ENCODE measurements at places on chromosomes 6 and 20.

DNA sequence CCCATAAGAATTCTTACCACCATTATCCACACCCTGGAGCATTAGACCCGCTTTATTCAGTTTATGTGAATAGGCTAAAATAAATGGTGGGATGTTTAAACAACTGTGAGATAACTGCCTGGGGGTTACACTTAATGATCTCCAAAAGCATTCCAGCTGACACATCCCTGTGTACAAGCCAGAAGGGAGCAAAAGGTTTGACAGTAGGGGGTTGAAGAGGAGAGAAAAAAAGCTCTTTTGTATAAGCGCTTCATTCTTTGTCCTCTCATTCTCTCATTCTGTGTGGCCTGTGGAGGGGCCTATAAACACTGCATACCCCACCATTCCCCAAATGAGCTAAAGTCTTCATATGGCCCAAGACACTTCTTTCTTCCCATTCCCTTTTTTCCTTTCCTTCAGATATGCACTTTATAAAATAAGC lies 30.8 kb upstream of the COL21A1 start:
- no peak for DNase-seq

GRCh38 chr20:62675156-62675876 lies 33.0 kb downstream of the SLCO4A1 start:
- DNase-seq: no peak

DNA sequence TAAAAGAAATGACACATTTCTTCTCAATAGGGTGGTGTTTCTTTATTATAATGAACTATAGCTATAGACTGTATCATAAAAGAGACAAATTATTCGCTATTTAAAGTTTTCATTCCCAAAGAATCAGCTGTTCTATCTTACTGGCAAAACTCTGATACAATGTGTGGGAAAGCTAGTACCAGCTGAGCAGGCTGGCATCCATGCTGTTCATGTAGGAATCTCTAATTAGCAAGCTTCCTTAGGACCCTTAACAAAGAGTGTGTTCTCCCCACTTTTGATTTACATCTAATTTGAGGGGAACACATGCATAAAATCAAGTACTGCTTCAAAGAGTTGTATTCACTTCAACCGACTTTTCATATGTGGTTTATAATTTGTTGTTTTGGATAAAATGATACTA lies 13.2 kb downstream of the STX16 start:
- DNase-seq: no peak

- peak; percentile 29 for DNase-seq
Measured at GRCh38 chr6:3226481-3227362, 731 bp downstream of the TUBB2B start.

DNA sequence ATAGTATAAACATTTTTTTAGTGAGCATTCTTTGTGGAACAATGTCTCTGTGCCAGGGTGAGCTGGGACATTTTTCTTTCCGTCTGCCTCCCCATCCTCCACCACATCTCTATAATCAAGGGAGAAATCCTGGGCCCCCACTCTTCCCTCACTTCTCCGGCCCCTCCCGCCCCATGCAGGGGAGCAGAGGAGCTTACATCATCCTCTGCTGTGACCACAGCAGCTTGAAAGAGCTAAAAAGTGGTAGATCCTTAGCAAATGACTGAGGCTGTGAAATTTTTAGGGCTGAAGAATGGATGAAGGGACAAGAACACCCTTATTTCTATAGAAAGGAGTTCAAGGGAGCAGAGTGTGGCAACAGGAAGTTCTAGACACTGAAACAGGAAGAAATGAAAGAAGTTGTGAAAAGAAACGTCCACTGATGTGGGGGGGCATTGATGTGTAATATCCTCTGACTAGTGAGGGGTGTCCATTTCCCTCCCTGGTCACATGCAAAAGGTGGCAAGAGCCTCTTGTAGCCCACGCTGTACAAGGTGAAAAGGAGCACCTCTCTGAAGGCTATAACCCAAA lies 380.3 kb upstream of the JARID2 start:
- no peak for DNase-seq

- no peak for DNase-seq
Measured at GRCh38 chr6:36556281-36556680, 9.0 kb upstream of the STK38 start.

DNA sequence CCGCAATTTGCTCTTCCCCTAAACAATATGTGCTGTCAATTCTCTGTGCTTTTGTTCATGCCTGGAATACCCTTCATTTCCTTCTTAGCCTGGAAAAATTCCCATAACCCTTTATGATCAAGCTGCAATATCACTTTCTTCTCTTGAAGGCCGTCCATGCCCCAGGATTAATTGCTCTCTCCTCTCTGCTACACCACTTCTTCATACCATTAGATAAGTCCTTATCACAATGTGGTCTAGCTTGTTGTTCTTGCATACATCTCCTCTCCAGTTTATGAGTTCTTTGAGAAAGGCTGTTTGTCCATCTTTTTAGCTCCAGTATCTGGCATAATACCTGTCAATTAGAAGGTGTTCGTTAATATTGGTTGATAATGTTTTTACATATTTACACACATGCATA lies 111.2 kb upstream of the SAMD5 start:
- no peak for DNase-seq

DNA sequence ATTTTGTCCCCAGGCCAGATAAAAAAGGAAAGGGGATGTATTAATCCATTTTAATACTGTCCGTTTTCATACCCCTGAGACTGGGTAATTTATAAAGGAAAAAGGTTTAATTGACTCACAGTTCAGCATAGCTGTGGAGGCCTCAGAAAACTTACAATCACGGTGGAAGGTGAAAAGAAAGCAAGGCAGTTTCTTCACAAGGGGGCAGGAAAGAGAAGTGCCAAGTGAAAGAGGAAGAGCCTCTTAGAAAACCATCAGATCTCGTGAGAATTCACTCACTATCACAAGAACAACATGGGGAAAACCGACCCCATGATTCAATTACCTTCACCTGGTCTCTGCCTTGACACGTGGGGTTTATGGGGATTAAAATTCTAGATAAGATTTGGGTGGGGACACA lies 152.5 kb downstream of the IBTK start:
- DNase-seq: no peak

DNA sequence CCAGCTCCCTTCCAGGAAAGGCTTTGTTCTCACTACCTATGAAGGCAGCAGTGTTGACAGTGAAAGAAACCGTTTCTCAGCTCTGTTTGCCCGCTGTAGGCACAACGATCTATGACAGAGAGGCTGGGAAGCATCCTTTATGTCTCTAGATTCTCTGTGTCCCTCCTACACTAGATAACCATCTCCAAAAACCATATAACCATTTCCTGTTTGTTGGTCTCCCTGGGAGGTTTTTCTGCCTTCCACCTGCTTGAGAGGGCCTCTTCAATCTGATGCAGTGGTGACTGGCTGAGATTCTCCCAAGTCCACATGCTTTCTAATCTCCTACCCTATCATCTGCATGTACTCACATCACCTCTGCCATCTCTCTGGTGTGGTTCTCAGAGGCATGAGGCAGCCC lies 32.0 kb upstream of the TMEM217 start:
- DNase-seq: no peak

- no peak for DNase-seq
Measured at GRCh38 chr6:7147051-7147671, 39.4 kb downstream of the RREB1 start.

DNA sequence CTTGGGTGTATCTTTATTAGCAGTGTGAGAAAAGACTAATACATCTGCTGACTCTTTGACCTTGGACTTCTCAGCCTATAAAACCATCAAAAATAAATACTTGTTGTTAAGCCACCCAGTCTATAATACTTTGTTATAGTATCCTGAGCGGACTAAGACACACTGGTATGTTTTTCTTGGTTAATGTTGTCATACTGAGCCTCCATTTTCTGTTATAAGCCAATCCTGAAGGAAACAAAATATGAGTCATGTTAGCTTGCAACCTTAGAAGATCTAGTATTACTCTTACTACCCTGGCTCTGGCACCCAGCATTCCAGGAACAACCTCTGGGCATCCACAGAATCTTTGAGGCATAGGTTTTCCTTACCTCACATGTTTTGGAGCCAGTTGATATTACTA lies 307.2 kb downstream of the FRK start:
- DNase-seq: no peak

DNA sequence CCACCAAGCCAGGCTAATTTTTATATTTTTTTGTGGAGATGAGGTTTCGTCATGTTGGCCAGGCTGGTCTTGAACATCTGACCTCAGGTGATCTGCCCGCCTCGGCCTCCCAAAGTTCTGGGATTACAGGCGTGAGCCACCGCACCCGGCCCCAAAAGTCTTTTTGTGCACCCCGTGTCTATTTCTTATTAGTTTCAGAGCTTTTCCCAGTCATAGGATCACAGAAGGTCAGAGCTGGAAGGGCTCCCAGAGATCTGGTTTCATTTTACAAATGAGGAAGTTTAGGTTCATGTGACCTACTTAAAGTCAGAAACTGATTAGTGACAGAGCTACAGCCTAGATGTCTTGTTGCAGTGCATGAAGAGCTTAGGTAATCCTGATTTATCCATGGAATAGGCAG lies 1.6 kb upstream of the OGFRL1 start:
- DNase-seq: no peak

- no peak for DNase-seq
Measured at GRCh38 chr20:43833511-43834395, 80.9 kb upstream of the TOX2 start.

GRCh38 chr6:169852504-169853195 lies 101.2 kb downstream of the ERMARD start:
- no peak for DNase-seq

GRCh38 chr6:33276864-33277662 lies at the start of gene B3GALT4:
Gene B3GALT4 (plus strand): TSS chr6:33277123. CDS start chr6:33277420, 297 bp downstream.
- DNase-seq: peak; percentile 76

DNA sequence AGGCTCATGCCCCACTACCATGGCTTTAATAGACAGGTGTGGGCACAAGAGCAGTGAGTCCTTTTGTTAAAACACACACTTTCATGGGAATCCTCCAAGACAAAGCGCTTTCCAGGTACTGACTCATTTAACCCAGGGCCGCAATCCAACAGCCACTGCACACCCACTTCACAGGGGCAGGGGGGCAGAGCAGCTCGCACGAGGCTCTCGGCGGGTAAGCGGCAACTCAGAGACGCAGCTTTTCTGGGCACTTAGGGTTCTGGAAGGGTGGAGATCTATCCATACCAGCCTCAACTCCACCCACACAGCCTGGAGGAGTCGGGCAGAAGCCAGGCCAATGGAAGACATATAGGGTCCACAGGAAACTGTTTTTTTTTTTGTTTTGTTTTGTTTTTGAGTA lies 28.6 kb downstream of the PSMG4 start:
- no peak for DNase-seq

- DNase-seq: no peak
Measured at GRCh38 chr6:156953127-156953478, 175.9 kb downstream of the ARID1B start.

DNA sequence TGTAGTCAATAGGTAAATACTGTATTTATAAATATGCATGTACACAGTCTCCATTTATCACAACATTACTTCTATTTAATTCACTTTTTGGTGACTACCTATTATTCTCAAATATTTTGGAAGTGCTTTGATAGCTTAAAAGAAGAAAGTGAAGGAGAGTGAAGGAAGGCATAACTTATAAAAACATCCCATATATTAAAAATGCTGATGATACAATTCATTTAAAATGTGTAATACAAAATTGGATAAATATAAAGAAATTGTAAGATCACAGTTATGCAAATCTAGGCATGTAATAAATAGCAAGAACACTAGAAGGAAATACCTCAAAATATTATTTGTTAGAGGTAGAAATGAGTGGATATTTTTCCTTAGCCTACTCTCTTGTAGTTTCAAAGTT lies 111.6 kb upstream of the ADTRP start:
- DNase-seq: no peak

DNA sequence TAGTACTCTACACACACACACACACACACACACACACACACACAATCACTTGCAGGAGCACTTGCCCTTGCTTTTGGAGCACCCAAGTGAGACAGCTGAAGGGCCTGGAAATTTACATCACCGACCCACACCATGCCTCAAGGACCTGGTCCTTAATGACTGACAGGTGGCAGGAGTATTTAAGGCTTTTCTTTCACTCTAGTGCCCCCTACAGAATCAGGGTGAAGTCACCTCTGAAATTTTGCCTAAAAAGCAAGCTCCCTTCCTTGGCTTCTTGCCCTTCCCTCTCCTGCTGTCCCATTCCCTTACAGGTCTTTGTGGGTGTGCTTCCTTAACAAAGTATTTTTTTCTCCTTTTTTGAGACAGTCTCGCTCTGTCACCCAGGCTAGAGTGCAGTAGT lies 353.5 kb upstream of the IRAK1BP1 start:
- no peak for DNase-seq

GRCh38 chr6:111817451-111818120 lies 55.7 kb downstream of the FYN start:
- no peak for DNase-seq

GRCh38 chr6:153123801-153124200 lies 7.3 kb downstream of the RGS17 start:
- DNase-seq: no peak

DNA sequence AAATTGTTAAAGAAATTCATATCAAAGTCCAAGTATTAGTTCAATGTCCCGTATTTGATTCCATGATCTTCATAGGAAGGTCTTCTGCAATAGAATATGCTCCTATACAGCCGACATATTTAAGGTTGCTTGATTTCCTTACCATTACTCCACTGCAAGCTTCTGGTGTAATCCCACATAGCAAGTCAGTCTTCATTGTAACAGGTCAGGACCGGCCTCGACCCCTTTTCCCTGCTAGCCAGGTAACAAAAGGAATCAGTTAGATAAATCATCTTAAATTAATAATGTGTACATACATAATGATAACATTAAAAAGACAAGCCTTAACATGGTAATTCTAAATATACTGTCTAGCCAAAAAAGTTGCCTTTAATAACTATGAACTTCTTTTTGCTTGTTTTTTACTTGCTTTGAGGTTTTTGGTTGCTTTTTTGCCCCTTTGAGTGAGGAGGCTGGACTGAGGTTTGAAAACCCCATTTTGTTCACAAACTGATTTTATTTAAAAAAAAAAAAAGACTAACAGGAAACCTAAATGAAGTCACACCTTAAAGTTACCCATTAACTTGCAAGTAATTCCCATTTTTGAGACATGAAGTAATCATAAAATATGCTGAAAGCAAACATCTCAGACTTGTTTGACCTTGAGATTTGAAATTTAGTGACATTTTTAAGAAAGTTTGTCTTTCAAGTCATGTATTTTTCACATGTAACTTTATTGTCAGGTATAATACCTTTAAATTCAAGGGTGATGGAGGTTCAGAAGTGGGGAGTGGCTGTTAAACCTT lies 19.2 kb upstream of the SNX14 start:
- DNase-seq: no peak

DNA sequence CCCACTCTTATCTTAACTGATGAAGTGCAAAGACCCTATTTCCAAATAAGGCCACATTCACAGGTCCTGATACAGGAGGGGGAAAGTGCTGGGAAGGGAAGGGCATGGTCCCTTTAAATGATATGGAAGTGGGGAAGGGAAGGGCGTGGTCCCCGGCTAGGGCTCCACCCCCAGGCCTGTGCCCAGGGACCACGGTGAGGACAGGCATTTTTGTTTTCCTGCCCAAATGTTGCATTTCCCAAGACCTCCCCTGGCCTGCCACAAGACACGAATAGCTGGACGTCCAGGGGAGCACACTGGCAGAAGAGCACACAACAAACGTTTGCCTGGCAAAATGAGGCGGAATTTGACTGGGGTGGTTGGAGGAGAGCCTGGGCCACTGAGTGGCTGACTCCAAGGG lies 16.1 kb upstream of the HFE start:
- no peak for DNase-seq

GRCh38 chr6:42095094-42095493 lies 44.8 kb downstream of the TAF8 start:
- no peak for DNase-seq
